Fibroblast of the aortic adventitia (primary cell): ENCODE measurements at places on chromosomes 16 and 17. TPM values are rescaled to one million over a fixed set of nuclear protein-coding genes. Genes with fewer than 3 reads are reported as not detected.
A peak's percentile ranks its signal among the peaks of the same experiment; 100 is the strongest.

- no peak for DNase-seq
Measured at GRCh38 chr16:30407804-30408534, 563 bp downstream of the ZNF771 start.

GRCh38 chr16:65225488-65225887 lies 103.6 kb upstream of the CDH11 start:
- no peak for DNase-seq

DNA sequence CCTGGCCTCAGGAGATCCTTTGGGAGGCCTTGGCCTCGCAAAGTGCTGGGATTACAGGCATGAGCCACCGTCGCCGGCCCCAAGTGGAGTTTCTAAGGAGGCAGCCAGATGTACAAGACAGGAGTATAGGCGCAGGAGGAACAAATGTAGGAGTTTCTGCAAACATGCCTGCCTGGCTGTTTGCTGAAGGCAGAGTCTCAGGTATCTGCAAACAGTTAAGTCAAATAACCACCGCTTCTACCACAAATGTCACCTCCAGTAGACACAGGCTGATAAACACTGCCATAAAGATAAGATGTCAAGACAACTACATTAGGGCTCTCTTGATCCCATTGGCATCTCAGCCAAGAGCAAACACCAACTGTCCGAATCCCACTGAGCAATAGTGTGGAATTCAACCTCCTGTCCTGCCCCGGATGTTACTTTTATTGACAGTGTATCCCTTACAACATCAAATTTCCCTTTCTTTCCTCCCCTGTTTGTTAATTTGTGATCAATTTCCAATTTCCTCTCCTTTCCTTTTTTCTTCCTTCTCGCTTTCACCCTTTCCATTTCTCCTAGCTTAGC lies 5.6 kb upstream of the COG1 start:
- no peak for DNase-seq

GRCh38 chr16:4303973-4304372 lies 11.9 kb upstream of the GLIS2 start:
- no peak for DNase-seq

GRCh38 chr16:1771188-1771863 lies at the start of gene NME3:
TSS of gene NME3 (minus strand) at chr16:1771543. CDS start at chr16:1771534, 9 bp downstream.
- DNase-seq = peak; percentile 50

- DNase-seq = no peak
Measured at GRCh38 chr17:27571563-27572352, 59.2 kb upstream of the LGALS9 start.

DNA sequence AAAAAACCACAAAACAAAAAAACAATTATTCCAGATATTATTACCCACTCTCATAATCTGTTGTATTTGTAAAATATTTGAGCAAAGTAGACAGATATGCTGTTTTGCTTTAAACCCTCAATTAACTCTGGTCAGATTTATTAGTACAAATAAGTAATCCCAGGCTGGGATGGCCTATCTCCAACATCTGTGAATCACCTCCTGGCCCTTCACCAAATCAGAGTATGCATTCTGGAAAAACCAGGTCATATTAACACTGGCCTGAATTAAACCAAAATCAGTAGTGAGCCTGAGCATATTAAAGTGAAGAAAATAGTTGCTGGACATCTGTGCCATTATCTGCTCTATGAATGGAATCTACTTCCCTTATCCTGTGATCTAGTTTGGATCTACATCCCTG lies 41.0 kb downstream of the STAT3 start:
- peak; percentile 89 for DNase-seq

DNA sequence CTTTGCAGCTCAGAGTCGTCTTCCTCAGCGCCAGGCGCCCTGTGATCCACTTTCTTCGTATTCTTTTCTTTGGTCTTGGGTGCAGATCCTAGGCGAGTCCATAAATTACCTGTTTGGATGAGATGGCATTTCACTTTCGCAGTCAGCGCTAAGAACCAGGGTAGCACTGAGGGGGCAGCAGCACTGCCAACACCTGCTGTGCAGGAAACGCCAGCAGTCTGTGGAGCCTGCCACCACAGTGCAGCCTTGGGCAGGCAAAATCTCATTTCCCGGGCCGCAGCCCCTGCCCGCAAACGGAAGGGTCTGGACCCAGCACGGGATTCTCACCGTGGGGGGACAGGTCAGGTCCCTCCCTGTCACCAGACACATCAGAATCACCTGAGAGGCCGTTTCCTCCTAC lies 12.2 kb upstream of the ITGAE start:
- DNase-seq = no peak

- DNase-seq = peak; percentile 47
Measured at GRCh38 chr17:1486802-1487695, 5.4 kb downstream of the MYO1C start.

DNA sequence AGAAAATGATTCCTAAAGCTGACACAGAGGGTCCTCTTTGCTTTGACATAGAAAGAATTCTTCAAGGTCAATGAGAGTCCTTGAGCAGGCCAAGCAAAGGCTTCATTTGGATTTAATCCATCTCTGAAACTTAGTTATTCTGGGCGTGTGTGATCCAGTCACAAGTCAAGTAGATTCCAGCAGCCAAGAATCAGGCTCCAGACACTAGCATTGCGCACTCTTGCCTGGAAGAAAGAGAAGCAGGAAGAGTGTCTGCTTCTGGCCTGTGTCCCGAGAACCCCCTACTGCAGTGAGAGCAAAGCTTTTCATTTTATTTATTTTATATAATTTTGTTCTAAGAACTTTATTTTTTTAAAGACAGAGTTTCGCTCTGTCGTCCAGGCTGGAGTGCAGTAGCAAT lies 88.2 kb upstream of the CACNG5 start:
- DNase-seq = peak; percentile 53

GRCh38 chr17:42525221-42525620 lies 10.8 kb upstream of the NAGLU start:
- peak; percentile 66 for DNase-seq

DNA sequence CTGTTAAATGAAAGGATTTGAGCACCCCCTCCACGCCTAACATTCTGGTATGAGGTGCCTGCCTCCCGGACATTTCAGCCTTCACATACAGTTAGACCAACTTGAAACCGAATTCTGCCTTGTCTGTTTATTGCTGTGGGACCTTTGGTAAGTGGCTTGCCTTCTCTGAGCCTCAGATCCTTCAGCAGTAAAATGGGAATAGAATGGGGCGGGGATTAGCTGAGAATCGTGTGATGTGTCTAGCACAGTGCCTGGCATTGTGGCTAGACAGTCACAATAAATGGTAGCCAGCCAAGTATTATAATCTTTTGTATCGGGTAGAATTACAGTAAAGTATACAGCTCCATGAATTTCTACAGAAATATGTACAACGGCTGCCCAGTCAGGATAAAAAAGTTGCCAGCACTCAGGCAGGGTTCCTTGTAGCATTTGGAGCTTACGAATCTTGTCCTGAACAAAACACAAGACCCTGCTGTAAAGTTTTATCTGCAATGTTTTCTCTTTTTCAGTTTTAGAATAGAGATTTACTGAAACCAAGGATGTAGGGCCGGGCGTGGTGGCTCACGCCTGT lies 786 bp downstream of the TMC7 start:
- DNase-seq = peak; percentile 43

DNA sequence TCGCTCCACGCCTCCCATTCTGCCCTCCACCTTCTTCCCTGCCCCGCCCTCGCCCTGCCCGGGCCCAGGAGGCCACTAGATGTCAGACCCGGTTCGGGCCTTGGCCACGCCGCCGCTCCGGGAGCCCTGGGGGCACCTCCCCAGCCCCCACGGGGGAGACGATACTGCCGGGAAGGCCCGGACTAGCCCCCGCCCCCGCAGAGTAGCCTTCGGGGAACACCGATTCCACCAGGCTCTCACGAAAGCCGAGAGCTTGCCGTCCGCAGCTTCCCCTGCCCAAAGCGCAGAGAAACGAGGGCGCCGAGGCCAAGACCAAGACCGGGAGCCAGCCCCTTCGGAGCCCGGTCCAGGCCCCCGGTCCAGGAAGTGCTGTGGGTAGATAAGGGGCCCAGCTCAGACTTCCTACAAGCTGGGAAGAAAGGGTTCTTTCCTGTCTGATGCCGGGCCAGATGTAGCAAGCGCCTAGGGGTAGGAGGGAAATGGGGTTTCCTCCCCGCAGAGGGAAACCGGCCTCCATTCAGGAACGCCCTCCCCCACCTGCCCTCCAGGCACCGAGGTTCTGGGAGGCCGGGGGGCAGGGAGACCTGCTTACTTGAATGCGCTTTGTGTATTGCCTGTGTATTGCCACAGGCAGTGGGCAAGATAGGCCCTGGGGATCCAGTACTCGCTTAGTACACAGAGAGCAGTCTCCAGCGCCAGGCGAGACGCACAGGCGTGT lies 806 bp upstream of the CYB561 start:
- peak; percentile 68 for DNase-seq

DNA sequence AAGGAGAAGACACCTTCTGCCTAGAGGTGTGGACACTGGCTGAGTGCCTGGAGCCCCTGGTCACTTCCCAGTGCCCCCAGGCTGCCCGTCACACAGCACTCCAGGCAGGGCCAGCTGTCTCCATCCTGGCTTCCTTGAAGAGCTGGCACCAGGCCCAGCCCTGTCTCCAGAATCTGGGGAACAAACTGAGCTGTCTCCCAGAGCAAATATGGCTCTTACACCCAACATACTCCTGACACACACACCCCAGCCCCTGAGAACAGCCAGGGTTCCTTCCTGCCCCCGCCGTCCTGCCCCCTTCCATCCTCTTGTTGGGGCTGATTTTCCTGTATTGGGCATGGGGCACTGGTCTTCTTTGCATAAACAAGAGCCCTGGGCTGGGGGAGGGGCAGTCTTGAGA lies 9.1 kb downstream of the NHERF1 start:
- DNase-seq = no peak

- no peak for DNase-seq
Measured at GRCh38 chr16:88297178-88297720, 85.5 kb upstream of the ZNF469 start.

GRCh38 chr17:46264456-46265198 lies 30.3 kb upstream of the LRRC37A start:
- peak; percentile 71 for DNase-seq

GRCh38 chr17:8150194-8151119 lies 1.7 kb downstream of the PER1 start:
- DNase-seq = no peak

DNA sequence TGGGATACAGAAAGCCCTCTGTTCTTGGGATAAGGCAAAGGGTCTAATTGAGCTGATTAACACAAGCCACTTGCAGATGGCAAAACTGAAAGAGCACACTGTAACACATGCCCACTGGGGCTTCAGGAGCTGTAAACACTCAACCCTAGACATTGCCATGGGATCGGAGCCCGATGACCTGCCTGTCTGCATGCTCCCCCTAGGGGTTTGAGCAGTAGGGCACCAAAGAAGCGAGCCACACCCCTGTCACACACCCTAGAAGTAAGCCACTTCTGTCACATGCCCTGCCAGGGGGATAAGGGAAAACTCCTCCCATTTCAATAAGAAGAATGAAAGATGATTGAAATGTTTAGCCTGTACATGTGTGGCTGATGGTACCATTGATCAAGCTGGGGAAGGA lies 81.3 kb upstream of the IRX6 start:
- DNase-seq = no peak

DNA sequence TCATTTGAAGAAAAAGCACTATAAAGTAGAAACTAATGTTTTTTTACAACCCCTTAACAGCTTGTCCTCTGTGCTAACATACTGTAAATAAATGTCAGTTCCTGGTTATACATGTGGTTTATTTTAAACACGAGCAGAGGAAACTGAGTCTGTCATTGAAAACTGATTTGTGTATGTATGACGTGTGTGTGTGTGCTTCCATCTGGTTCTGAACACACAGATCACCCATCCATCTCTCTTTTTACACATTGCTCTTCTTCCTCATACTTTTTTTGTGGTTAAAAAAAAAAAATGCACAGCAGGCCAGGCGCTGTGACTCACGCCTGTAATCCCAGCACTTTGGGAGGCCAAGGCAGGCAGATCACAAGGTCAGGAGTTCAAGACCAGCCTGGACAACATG lies 49.5 kb downstream of the ZNF423 start:
- no peak for DNase-seq

- no peak for DNase-seq
Measured at GRCh38 chr16:87198328-87198832, 118.8 kb downstream of the C16orf95 start.

GRCh38 chr16:78605548-78606101 lies 506.2 kb downstream of the WWOX start:
- DNase-seq = no peak

DNA sequence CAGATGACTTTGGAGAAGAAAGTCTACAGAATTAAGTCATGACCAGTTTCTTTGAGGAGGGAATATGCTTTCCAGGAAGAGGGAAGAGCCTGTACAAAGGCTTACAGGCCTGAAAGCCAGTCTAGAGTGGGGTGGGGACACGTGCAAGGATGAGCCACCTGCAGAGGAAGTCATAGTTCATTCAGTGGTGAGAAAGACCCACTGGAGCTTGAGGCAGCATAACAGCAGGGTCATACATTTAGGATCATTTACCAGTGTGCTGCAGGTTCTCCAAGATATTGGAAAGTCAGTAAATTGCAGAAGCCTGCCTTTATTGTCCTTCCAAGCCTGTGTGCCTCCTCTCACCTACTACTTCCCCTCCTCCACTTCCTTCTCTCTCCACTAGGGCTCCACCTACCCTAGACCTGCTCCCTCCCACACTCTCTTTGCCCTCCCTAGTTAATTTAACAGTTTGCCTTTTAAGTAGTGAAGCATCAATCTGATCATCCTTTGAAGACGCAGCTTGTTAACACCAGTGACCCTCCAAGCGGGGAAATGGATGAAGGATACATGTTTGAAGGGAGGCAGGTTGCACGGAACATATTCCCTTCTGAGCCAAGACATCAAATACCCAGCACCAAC lies 40.2 kb downstream of the CDRT15 start:
- DNase-seq = no peak

DNA sequence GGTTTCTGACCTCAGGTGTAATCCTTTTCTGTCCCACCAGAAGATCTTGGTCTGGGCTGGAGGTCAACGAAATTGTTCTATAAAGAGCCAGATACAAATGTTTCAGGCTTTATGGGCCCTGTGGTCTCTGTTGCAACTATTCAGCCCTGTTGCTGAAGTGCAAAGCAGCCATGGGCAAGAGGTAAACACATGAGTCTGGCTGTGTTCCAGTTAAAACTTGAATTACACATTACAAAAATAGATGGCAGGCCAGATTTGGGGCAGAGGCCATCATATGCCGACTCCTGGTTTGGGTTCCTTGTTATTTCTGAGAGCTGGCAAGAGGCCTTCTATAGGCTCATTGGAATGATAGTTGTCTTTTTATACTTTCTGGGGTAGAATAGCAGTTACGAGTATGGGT lies 114.4 kb downstream of the SDR42E1 start:
- DNase-seq = no peak

- no peak for DNase-seq
Measured at GRCh38 chr17:8861495-8862181, 5.8 kb downstream of the PIK3R6 start.

LPO gene
- not detected in 2 replicates for total RNA-seq

MYH2 gene
- 0.25 TPM in 1 of 2 replicates, not detected in the other for total RNA-seq

DNASE1L2 gene
- total RNA-seq = 0.16 and 0.63 TPM in 2 replicates

KRT23 gene
- total RNA-seq = not detected in 2 replicates

RNF167 gene
- total RNA-seq = 17.2 and 26.4 TPM in 2 replicates

PLXDC1 gene
- total RNA-seq = 3.1 and 3.3 TPM in 2 replicates

KIAA0753 gene
- 14.4 and 20.9 TPM in 2 replicates for total RNA-seq

FBXW10 gene
- total RNA-seq = under 0.01 TPM in 1 of 2 replicates, not detected in the other

SLC5A11 gene
- not detected in 2 replicates for total RNA-seq

MPP3 gene
- 5.7 and 9.6 TPM in 2 replicates for total RNA-seq

HBA1 gene
- total RNA-seq = not detected in 2 replicates

UTS2R gene
- not detected in 2 replicates for total RNA-seq

ACE gene
- 16.9 and 24.3 TPM in 2 replicates for total RNA-seq
